ENCODE measurements at places on chromosomes 12 and 14.

DNA sequence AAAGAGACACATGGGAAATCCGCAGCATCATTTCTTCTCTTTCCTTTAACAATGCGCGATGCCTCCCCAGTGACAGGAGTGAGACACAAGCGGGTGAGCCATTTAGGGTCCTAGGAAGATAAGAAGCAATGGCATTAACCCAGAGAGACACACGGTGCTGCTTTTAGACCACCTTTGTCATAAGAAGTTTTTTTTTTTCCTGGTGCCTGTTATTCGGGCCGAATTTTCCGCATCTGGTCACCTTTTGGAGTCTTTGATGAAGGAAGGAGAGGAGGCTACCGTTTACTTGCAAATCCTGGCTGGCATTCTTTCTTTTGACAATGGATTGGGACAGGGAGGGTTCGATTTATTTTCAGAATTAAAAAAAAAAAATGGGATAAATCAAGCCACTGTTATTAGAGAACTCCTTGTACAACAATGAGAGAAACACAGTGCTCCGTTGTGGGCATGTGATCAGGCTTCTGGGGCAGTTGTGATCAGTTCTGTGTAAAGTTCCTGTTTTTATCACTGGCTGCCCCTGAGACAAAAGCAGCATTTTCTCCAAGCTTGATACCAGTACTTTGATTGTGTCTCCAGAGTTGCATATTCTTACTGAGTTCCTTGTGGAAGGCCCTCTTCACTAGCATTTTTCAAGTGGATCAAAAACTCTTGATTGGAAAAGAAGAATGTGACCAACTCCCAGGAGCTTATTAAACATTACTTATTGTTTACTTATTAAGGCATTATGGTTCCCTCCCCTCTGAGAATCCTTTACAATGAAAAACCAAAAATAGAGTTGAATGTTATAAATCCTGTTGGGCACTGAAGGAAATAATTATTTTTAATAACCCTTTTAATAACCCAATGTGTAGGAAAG, 1.1 kb downstream of the DIP2B start:
- DNase-seq, result no peak

DNA sequence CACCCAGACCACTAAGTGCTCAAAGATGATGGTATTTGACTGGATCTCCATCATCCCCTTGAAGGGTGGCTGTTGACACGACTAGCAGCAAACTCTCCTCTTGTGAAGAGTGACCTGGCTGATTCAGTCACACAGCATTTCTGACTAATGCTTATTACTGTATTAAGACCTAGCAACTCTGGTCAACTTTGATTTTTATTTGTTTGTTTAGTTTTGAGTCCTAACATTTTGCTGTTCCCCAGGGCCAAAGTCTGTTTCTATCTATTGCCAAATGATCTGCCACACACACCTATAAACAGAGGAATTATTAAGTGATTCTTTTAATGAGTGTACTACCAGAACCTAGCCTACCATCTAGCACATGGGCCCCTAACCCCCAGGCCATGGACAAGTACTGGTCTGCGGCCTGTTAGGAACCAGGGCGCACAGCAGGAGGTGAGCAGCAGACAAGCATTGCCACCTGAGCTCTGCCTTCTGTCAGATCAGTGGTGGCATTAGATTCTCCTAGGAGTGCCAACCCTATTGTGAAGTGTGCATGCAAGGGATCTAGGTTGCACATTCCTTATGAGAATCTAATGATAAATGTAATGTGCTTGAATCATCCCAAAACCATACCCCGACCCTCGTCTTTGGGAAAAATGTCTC, 120.0 kb downstream of the RPS6KA5 start:
- no peak for DNase-seq

DNA sequence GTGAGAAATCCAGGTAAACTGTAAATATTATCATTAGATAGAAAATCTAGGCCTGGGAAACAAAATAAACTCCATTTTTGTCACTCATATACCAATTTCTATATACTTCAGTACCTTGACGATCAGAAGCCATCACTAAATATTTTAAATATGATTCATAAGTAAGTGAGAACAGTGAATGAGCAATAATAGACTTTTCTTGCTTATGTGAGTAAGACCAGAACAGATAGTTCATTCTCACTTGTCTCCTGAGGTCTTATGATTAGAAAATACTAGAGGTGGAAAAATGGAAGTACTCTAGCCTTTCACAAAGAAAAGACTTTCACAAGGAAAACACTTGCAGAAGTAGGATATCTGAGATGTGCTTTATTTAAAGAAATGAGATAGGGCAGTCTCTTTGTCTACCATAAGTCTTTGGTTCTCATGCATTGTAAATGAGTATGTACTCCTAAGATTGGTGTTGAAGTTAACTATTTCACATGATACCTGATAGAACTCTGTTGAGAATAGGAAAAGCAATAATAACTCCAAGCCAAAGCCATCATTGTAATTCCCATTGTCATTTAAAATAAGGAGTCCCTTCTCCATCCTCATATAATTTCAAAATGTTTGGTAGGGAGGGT, 10.1 kb upstream of the SMCO3 start:
- no peak for DNase-seq

DNA sequence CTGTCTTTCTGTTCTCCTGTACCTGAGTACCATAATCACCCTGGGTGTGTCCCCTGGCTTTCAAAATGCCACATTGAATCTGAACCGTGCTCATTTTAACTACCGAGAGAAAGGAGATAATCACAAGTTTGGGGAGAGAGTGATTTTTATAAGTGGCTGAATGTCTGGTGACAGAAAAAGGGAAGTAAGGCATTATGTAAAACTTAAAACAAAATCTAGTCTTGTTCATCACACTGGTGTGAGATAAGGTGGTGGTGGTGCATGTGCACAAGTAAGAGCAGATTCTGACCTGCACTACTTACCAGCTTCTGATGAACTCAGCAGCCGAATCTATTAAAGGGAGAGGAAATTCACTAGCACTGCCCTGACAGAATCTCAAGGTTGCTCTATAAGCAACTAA, 56.3 kb downstream of the SPPL3 start:
- no peak for DNase-seq

GRCh38 chr12:108121728-108122471, 7.2 kb upstream of the WSCD2 start:
- DNase-seq, result no peak

- DNase-seq, result no peak
These were observed 21.9 kb upstream of the PTGR2 start for GRCh38 chr14:73829526-73830431.

- DNase-seq, result no peak
These were observed 37.6 kb downstream of the RTRAF start for GRCh38 chr14:52026901-52027300.
